CD4-positive, alpha-beta T cell treated with Interleukin-4 for 4 hours (primary cell): ENCODE measurements at places on chromosomes 12 and 14.

GRCh38 chr14:93031505-93032315 is 84.0 kb downstream of the ITPK1 start:
- no peak for DNase-seq

- no peak for DNase-seq
These were observed 117.8 kb downstream of the DUSP6 start for GRCh38 chr12:89234324-89235114.

GRCh38 chr12:106801167-106801708 is 26.8 kb downstream of the RIC8B start:
- no peak for DNase-seq

- DNase-seq: no peak
These were observed 1330.7 kb upstream of the TMEM132C start for GRCh38 chr12:126936181-126936851.

DNA sequence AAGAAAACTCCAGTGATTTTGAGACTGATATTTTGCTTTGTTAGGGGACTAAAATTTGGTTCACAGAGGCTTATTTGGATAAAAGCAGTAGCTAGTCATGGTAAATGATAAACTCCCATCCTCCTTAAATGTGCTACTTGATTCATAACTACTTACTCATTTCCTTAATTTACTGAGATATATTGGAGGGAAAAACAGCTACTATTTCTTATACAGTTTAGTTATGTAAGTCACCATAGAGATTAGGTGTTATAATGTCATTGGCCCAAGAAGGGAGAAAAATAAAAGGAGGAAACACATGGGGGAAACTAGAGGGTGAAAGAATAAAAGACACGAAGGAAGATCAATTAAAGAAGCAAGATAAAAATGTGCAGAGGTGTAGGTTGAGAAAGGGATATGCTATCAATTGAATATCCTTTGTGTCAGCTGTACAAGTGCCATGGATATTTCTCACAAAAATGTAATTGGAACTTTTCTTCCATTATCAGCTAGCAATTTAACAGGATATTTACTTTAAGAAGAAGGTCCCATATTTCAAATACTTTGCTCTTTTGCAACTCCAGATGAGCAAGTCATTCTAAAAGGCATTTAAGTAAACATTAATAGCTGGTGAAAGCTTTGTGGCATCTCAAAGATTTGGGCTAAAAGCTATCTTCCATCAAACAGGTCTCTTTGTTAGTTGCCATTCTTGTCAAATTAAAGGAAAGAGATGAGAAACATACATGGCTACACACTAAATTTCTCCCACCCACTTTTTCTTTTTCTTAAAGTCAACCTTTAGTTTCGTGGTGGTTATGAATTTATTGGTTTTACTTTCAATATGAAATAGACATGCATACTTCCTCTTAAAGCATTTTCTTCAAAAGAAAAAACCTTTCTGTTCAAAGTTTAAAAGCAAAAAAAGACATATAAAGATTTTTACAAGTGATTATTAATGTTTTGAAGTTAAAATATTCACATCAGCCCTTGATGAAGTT is 439.5 kb downstream of the CCER1 start:
- no peak for DNase-seq

GRCh38 chr12:83256562-83256961 is 569.9 kb downstream of the TMTC2 start:
- DNase-seq: no peak

- DNase-seq: no peak
These were observed 230.2 kb downstream of the VRK1 start for GRCh38 chr14:97027256-97027999.

DNA sequence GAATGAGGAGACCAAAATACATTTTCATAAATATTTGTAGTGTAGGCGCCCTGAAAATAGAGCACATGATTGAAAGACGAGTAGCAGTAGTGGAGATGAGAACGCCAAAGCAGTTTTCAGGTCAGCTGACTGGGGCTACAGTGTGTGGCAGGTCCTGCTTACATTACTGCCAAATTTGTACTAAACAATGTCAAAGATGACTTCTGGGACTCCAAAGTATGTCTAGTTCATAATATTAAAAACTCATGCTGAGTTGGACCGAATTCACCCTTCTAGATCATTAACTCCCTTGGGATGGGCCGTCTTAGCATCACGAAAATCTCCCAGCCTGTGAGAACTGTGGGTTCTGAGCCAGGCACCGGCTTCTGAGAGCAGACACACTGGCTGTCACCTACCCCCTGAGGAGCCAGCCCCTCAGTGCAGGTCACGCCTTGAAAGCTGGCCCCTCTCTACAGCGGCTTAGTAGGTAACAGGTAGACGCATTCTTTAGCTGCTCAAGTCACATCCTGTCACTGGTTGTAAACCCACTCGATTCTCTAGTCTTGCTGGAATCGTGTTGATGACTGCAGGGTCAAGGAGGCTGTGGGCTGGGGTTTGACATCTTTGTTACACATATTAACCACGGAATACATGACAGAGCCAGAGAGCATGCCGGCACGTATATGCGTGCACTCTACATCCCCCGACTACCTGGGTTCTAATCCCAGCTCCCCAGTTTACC is 210.4 kb downstream of the ETV6 start:
- DNase-seq: no peak
